ENCODE measurements at places on chromosomes 12 and 14. TPM values are rescaled to one million over a fixed set of nuclear protein-coding genes. Genes with fewer than 3 reads are reported as not detected.
A peak's percentile ranks its signal among the peaks of the same experiment; 100 is the strongest.

The GPR132 gene
- 0.09 TPM for total RNA-seq

The MMP19 gene
- 0.68 TPM for total RNA-seq

The KITLG gene
- 13.1 TPM for total RNA-seq

The SIX6 gene
- not detected for total RNA-seq

The CLBA1 gene
- total RNA-seq: 4.6 TPM

The PLEK2 gene
- 1.4 TPM for total RNA-seq

DNA sequence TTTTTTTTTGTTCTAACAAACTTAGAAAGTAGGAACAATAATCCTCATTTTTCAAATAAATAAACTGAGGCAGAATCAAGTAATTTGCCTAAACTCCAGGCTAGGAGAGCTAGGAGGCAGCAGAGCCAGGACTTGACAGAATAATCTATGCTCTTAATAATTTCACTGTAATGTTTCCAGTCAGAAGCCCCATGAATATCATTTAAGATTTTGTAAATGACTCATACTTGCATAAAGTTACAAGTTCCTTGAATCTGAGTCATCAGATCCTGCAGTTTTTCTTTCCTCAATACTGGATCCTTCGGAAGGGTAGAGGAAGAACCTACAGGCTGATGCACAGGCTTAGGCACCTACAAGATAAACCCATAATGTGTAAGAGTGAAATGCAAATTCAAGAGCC is 29.0 kb downstream of the CAPRIN2 start:
- peak; percentile 71 for DNase-seq

DNA sequence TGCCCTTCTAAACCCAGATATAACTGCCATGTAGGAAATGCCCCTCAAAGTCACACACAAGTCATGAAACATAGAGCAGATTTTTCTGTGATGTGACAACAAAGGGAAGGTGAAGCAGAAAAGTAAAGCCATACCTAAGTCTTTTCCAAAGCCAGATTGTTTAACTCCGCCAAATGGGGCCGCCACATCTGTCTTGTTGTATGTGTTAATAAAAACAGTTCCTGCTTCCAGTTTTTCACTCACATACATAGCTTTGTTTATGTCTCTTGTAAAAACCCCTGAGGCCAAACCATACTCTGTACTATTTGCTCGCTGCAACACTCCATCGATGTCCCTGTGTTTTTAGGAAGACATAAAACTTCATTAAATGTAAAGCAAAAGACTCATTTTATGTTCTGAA is 40.3 kb downstream of the NOPCHAP1 start:
- DNase-seq: no peak

DNA sequence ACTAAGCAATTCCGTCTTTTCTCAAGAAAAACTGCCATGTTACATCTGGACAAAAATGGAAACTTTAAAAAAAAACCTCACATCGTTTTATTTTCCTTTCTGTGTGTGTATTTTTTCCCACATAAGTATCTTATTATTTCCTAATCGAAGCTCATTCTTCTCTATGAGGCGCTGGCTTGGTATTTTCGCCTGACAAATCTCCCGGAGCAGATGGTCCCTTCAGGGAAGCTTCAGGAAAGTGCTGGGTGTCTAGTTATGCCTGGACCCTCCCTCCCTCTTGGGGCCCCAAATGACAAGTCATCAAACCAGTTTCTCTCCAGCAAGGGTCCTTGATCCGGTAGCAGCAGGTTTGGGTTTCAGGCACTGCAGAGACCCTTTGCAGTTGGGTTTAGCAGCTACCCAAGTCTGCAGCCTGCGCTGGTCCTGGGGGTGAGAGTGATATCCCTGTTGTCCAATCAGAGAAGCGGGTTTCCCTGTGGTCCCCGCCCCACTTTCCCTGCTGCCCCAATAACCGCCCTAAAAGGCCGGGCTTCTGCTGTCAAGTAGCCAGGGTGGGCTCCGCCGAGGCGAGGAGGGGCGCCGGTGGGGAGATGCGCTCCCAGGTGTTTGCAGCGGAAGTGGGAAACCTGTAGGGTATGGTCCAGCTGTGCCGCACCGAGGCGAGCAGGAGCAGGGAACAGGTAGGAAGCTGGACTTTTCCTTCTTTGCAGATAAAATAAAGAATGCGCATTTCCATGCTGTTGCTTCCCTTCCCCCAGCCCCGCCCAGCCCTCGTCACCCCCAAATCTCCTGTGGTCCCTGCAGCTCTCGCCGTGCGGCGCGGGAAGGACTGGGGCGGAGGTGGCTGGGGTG is at the start of gene CNTN1:
TSS of gene CNTN1 (plus strand) at position 527 of the 852 bp plus-strand sequence.
- no peak for DNase-seq

DNA sequence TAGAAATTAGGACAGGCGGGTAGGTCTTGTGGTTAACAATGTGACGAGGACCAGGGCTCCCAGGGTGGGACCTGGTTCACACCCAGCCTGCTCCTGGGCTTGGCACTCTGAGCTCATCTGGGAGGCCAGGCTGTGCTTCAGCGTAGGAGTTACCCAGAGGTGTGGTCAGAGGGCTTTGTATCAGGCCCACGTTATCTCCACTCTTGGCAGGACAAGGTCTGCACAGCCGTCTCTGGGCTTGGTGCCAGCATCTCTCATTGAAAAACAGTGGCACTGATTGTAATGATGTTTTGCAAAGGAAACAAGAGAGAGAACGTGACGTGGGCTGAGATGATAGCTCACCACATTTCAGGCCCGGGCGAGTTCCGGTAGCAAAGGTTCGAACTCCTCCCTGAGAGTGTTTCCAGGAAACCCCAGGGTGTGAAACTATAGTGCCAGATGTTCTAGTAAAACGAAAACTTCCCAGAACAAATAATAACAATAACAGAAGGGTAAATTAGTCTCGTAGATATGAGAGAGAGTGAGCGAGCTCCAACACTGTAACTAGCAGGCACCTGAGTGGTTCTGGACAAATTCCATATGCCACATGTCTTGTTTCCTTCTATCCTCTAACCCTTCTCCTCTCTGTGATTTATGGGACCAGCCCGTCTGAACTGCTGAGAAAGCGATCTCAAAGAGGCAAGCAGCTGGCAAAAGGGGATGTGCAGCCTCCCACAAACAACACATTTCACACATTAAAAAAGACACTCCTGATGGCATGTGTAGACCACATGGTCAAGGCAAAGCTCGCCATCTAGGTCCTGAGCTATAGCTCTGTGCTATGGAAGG is 227.3 kb downstream of the KTN1 start:
- peak; percentile 98 for DNase-seq

GRCh38 chr12:120814203-120814902 is 88.7 kb downstream of the ACADS start:
- no peak for DNase-seq

DNA sequence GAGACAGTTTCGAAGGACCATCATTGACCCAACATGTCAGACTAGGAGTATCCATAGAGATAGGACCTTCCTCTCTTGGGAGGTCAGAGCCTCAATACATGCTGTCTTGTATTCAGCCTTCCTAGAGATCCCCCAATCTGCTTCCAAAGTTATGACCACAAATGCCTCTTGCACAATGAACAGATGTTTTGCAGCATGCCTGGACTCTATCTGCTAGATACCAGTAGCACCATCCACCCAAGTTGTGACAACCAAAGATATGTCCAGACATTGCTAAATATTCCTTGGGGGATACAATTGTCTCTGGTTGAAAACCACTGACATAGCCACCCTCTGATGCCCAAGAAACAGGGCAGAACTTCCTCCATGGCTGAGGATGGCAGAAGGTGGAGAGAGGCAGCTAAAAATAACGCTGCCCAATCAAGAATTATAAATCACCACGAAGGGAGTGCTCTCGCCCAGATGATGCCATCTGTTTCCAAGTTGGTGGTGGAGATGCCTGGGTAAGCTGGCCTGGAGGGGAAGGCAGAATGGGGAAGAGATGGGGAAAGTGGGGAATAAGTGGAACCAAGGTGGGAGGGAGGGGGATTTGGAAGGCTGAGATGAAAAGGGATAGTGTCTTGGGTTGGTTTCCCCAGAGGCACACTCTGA is 42.9 kb upstream of the NOS1 start:
- no peak for DNase-seq

- DNase-seq: peak; percentile 28
Observed at GRCh38 chr14:91401751-91402150, 15.9 kb downstream of the CCDC88C start.

DNA sequence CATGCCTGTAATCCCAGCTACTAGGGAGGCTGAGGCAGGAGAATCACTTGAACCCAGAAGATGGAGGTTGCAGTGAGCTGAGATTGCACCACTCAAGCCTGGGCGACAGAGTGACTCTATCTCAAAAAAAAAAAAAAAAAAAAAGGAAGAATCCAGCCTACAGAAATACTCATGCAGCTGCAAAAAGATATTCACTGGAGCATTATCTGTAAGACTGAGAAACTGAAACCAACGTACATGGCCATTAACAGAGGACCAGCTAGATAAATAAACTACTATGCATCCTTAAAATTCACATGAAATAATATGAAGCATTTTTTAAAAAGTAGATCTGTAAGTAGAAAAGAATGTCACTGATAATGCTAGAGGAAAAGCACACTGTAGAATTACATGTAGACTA is 3.5 kb downstream of the SLC7A7 start:
- no peak for DNase-seq

DNA sequence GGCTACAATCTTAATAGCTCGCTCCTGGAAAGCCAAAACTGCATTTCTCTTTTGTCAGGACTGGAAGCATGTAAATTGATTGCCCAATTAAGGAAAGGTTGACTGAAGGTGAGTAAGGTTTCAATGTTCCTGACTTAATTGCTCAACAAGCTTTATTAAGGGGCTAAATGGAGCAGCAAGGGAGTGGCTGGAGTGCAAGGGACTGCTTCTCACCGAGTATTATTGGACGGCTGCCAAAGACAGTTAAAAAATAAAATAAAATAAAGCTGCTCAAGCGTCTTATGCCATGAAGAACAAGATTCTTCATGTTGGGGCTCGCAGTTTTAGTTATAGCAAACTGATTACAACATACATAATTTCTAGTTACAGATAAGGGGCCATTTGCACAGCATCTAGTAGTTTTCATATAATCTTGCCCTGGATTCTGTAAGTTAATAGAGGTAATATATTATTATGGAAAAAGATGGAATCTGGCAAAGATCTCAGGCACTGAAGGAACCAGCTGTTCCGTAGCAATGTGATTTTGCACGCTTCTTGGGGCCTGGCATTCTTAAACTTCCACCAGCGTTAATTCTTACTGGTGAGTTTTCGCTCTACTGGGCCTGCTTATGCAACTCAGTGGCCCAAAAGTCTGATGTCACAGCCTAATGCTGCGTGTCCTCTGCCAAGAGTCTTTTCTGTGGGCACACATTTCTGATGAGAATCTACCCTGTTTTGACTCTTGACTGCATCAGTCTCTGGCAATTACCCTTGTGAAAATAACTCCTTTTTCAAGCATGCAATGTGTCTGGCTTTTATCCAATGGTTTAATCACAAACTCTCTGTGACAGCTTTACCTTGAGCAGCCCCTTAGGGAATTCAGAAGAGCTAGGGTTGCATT is 108.5 kb downstream of the SLC38A1 start:
- DNase-seq: no peak
